ENCODE measurements at places on chromosomes 3 and 15.

DNA sequence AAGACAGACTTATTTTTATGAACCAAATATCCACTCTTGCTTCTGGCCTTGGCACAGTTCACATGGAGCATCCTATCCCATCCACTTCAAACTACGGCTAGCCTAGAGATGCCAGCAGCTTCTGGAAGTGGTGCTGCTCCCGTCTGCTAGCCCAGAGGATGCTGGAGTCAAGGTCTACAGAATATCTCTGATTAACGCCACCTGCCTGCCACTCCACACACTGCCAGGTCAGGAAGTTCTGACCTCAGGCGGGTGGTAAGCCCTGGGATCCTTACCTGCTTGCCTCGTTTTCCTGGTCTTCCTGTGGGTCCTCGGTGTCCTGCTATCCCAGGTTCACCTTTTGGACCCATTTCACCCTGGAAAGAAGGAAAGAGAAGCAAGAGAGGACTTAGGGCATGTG, 42.9 kb downstream of the EAF1 start:
- DNase-seq = no peak

GRCh38 chr3:50587373-50587772, 18.1 kb downstream of the HEMK1 start:
- DNase-seq = no peak

GRCh38 chr3:142844339-142844977, 44.4 kb downstream of the PCOLCE2 start:
- DNase-seq = no peak

DNA sequence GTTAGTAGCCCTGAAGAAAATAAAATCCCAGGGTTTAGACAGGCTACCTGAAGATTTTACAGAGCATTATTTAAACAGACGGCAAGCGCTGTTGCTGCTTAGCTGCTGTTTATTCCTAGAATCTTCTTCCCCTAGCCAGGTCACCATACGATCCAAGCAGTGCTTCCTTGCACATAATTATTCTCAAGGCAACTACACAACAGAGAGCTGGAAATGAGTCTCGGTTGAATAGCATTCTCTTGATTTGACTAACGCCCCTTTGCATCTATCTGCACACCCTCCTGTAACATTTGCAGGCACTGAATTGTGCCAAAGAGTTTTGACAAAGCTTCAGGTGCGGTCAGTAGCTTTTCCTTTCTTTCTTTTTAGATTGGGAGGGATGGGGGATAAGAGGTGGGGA, 564.4 kb downstream of the TBL1XR1 start:
- no peak for DNase-seq

- DNase-seq = peak; percentile 73
These were observed 588 bp downstream of the MAPK6 start for GRCh38 chr15:52019394-52020220.

DNA sequence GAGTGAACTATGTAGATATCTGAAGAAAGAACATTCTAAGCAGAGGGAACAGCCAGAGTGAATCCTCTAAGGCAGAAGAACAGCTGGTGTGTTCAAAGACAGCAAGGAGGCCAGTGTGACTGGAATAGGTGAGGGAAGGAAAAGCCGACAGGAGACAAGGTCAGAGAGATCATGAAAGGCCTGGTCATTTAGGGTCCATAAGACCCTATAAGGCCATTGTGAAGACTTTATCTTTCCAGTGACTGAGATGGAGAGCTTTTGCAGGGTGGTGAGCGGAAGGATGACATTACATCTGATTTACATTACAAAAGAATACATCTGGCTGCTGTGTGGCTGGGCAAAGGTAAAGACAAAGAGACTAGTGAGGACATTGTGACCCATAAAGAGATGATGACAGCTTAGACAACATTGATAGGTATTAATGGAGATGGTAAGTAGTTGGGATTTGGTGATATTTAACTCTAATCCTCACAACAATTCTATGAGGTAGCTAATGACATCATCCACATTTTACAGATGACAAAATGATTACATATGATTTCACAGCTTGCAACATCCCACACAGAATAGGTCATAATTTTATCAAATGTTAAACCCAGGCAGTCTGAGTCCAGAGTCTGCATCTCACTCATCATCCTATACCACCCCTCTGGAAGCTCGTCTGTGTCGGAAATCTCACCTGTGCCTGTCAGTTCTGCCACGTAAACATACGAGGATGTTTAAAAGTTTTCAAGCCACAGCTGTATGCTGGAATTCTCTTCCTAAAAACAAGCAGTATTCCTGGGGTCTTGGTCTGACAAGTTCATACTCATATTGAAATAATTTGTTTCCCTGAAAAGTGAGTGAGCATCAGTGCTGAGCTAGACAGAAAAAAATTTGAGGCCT, 70.2 kb upstream of the PIK3R4 start:
- DNase-seq = no peak

GRCh38 chr3:30941342-30941741, 46.9 kb upstream of the GADL1 start:
- DNase-seq = no peak
